CD4-positive, alpha-beta memory T cell (primary cell): ENCODE measurements at places on chromosomes 16 and 17. TPM values are rescaled to one million over a fixed set of nuclear protein-coding genes. Genes with fewer than 3 reads are reported as not detected.

Gene CHST4
- not detected for total RNA-seq

Gene BRICD5
- 33.4 TPM for total RNA-seq

Gene RABEP1
- 53.9 TPM for total RNA-seq

Gene CCL5
- 279 TPM for total RNA-seq

Gene PPL
- not detected for total RNA-seq

Gene TMEM256
- 35.4 TPM for total RNA-seq

Gene MT1G
- not detected for total RNA-seq

Gene COX6A2
- not detected for total RNA-seq

Gene TNFSF13
- total RNA-seq = 3.8 TPM

Gene CACNG5
- not detected for total RNA-seq

Gene AATK
- 1.4 TPM for total RNA-seq

Gene SPNS2
- total RNA-seq = 0.12 TPM

Gene CCDC92B
- 0.32 TPM for total RNA-seq

Gene RUSF1
- 110 TPM for total RNA-seq

Gene DHRS7C
- not detected for total RNA-seq

Gene SOX15
- total RNA-seq = 1.1 TPM

Gene HOXB5
- not detected for total RNA-seq

Gene OR1A1
- total RNA-seq = not detected
